Stimulated activated CD8-positive, alpha-beta memory T cell treated with anti-CD3 and anti-CD28 coated beads, Interleukin-7, amount 100 ng/mL, for 24 hours (primary cell): ENCODE measurements at places on chromosomes 1 and 21.

- no peak for DNase-seq
Measured at GRCh38 chr1:116722016-116722838, 32.0 kb upstream of the CD2 start.

DNA sequence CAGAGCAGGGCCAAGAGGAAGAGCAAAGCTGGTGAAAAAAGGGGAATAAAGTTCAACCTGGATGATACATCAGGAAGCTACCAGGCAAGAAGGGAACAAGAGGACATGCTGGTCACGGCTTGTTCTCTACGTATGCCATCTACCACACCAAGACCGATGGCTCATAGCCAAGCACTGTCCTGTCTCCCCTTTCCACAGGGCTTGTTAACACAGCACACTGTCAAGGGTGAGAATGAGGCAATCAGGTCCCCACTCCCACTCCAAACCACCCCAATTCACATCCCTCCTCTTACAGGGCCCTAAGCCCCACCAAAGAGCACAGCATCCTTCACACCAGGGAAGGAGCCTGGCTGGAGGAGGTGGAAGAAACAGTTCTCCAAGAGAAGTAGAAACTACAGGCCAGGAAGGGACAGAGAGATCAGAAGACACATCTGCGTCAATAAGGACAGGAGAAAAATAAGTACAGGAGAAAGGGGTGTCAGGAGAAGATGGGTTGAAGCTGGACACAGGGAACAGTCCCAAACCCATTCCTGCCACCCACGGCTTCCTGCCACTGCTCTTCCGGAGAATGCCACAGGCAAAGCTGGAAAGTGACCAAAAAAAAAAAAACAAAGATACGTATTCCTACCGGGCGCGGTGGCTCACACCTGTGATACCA lies 923 bp upstream of the SHC1 start:
- DNase-seq = no peak

GRCh38 chr1:152218762-152219436 lies 5.1 kb downstream of the HRNR start:
- DNase-seq = no peak

DNA sequence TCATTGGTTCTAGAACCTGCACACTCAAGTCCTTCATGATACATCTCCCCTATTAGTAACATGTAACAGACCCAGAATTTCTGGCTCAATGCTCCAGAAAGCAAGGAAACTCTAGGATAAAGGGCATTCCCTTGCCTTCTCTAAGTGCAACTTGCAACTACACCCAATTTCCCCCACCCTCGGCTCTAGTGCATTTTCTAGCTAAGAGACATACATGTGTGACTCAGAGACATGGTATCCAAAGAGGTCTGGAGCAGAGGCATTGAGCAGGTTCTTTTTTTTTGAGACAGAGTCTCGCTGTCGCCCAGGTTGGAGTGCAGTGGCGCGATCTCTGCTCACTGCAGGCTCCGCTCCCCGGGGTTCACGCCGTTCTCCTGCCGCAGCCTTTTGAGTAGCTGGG lies 132.9 kb downstream of the ZC3H11B start:
- no peak for DNase-seq

GRCh38 chr1:95583661-95584210 lies 349.7 kb downstream of the RWDD3 start:
- DNase-seq = no peak
